ENCODE measurements at places on chromosomes 1 and 21. TPM values are rescaled to one million over a fixed set of nuclear protein-coding genes. Genes with fewer than 3 reads are reported as not detected.

GRCh38 chr21:38300141-38300578, 43.4 kb downstream of the KCNJ15 start:
- no peak for DNase-seq

Gene CSMD2
- 0.33 TPM for total RNA-seq

DNA sequence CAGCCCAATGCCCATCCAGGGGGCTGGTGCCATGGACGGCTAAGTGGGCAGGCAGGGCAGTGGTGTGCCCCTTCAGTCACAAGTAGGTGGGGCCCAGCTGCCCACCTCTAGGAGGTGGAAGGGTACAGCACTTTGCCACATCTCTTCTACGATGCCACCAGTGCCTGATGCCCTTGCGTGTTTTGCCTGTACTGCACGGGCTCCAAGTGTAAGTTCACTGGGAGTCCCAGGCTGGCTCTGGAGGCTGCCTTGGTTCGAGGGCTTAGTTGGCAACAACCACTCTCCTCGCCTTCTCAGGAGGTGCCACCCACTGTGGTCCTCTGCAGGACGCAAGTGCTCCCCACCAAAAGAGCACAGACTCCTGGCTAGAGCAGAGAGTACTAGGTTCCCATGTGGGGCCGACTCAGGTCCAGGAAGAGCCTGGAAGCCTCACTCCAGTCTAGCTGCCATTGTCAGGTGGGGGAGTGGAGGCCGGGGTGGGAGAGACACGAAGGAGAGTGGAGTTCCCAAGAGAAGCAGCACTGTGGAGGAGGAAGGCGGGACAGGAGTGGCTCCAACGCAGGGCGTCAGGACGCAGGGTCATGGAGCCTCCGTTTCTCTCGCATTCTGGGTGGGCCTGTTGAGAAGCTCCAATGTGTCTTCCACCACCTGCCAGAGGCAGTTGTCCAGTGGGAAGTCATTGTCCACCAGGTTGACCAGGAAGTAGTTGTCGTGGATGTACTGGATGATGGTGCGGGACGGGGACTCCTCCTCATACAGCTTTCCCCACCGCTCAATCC, 15.5 kb downstream of the MTHFR start:
- DNase-seq, result no peak

DNA sequence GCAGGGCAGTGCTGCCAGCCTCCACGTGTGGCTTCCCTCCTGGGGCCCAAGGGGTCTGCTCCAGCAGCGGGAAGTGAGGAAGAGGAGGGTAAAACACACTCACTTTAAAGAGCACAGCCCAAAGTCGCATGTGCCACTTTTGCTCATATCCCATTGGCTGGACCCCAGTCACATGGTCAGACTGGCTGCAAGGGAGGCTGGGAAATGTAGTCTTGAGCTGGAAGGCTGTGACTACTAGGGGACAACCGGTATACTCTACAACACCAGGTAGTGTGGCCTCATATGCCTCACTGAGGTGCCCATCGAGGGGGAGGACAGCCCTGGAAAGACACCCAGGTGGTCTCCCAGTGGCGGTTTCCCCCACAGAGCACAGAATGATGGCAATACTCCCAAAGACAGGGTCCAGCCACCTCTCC, 45.2 kb downstream of the CAMK2N1 start:
- DNase-seq, result no peak

DNA sequence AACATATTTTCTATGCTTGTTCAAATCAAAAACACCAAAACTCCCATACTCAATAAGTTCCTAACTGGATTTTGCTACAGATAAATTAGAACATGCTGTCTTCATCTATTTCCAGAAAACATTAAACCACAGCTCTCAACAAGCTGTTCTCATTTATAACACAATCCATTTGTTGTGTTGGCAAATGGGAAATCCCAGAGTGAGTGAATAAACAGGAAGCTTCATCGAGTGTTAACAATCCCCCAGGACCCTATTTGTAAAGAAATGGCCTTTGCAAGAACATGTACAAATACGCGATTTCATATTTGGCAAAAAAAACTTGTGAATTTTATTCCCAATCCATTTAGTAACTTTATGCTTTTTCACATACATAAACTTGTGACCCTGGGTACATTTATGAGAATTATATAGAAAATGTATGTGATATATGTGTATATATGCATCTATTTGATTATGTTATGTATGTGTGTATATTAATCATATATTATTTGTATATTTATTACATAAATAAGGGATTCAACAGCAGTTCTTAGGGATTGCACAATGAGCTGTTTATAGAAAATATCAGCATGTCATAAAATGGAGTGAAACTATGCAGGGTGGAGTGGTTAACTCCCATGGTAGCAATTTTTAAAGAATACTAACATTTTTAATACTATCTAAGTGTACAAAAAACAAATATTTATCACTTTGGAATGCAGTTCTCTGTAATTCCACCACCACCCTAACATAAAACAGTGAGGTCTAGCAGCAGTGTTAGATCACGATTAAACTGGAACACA, 160.0 kb downstream of the NEGR1 start:
- no peak for DNase-seq

Gene TEX38
- total RNA-seq, result not detected

- no peak for DNase-seq
These were observed 69.7 kb downstream of the CD46 start for GRCh38 chr1:207821464-207822045.

DNA sequence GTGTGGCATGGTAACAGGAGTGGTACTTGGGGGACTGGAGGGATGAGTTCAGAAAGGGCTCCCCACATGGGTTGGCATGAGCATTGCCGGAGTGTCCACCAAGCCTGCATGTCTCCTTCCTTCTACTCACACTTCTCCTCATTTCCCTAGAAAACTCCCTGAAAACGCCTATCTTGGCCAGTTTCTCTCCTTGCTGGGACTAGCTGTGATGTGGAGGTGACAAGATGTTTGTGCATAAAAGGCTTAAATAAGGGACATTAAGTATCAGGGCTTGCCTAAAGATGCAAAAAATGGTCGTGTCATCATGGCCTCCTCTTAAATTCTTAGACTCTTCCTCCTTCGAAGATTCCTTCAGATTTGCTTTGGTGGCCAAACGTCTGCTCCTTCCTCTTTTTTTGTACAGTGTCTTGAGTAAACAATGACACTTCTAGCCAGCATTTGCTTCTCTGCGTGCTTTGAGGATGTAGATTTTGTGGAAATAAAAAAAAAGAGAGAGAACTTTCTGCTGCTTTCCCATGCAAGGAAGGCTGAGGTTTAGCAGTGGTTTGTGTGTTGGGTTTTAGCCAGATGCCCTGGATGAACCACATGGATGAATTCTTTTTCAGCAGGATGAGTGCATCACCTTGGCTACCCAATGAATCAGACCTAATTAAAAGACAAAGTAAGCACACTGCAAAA, 239.1 kb upstream of the IRF2BP2 start:
- no peak for DNase-seq

Gene PTCH2
- 0.50 TPM for total RNA-seq

Gene SDE2
- 10.8 TPM for total RNA-seq

- DNase-seq, result no peak
These were observed 56.7 kb downstream of the SLX9 start for GRCh38 chr21:44996501-44996921.

Gene KCNE1
- total RNA-seq, result 5.0 TPM

DNA sequence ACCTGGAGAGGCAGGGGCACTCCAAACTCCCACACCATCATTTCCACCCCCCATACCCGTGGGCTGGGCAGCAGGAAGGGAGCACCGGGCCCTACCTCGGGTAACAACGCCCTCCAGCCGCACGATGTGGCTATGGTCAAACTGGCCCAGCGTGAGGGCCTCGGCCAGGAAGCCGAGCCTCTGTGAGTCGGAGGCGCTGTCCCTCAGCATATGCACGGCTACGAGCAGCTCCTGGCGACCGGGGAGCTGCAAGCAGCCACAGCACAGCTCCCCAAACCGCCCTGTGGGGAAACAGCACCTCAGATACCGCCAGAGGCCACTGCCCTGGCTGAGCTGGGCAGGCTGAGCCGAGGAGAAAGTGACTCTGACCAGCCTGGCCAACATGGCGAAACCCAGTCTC, 29.2 kb downstream of the CDCA8 start:
- no peak for DNase-seq

- no peak for DNase-seq
These were observed 23.4 kb upstream of the PDE9A start for GRCh38 chr21:42629933-42630589.

DNA sequence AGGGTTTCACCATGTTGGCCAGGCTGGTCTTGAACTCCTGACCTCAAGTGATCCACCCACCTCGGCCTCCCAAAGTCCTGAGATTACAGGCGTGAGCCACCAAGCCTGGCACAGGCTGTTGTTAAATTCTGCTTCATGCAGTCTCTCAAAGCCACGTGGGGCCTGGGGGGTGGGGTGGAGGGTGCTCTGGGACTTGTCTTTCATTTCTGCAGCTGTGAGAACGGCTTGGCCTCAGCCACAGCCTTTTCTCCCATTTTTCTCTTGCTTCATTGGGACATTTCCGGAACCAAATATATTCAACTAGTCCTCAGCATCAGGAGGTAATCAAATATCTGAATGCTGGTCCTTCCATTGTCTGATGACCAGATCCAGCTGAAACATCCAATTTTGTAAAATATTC, 27.6 kb upstream of the KCNE2 start:
- no peak for DNase-seq

- DNase-seq, result no peak
These were observed 146.6 kb downstream of the VPS13D start for GRCh38 chr1:12376236-12377045.

Gene OR6K2
- total RNA-seq, result not detected

Gene RIPK4
- 0.08 TPM for total RNA-seq

Gene OR2T27
- total RNA-seq, result not detected

- DNase-seq, result no peak
These were observed 24.5 kb downstream of the CLIC6 start for GRCh38 chr21:34693192-34693810.
